Glomerular endothelial cell (primary cell): ENCODE measurements at places on chromosomes 11 and 22. TPM values are rescaled to one million over a fixed set of nuclear protein-coding genes. Genes with fewer than 3 reads are reported as not detected.

- DNase-seq, result no peak
Observed at GRCh38 chr22:17878941-17879340, 104.7 kb upstream of the BID start.

DNA sequence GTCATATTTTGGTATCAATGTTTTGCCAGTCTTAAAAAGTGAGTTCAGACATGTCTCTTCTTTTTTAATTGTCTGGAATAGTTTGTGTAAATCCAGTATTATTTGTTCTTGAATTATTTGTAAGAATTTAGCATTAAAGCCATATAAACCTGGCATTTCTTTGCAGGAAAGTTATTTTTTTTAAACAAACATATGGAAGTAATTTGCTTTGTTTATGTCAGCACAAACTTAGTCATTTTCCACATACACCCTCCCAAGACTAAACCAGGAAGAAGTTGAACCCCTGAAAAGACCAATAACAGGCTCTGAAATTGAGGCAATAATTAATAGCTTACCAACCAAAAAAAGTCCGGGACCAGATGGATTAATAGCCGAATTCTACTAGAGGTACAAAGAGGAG lies 9.1 kb upstream of the CCDC81 start:
- DNase-seq, result no peak

The BDNF gene
- 1.6 and 4.7 TPM in 2 replicates for total RNA-seq

- no peak for DNase-seq
Observed at GRCh38 chr22:50219800-50220602, 19.2 kb downstream of the SELENOO start.

DNA sequence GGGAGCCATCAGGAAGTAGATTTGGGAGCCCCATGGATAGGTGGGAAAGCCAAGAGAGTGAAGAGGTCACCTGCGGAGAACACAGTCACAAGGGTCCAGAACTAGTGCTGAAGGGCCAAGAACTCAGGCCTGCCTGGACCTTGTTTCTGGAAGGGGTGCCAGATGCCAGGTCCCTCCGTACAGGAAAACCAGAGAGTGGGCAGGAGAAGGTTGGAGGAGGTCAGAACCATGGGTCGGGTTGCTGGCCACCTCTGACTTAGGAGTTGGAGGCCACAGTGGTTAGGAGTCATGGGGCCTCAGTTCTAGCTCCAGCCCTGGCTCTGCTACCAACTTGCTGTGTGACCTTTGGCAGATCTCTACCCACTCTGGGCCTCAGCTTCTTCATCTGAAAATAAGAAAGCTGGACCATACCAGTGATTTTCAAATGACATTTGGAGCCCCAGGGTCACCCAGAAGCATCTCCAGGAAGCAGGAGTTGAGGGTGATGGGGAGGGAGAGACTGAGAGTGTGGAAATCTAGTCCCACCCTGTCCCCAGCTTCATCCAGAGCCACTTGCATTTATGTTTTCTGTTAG lies 20.8 kb upstream of the TUB start:
- DNase-seq, result no peak

GRCh38 chr11:73598719-73599379 lies 937 bp upstream of the FAM168A start:
- no peak for DNase-seq

DNA sequence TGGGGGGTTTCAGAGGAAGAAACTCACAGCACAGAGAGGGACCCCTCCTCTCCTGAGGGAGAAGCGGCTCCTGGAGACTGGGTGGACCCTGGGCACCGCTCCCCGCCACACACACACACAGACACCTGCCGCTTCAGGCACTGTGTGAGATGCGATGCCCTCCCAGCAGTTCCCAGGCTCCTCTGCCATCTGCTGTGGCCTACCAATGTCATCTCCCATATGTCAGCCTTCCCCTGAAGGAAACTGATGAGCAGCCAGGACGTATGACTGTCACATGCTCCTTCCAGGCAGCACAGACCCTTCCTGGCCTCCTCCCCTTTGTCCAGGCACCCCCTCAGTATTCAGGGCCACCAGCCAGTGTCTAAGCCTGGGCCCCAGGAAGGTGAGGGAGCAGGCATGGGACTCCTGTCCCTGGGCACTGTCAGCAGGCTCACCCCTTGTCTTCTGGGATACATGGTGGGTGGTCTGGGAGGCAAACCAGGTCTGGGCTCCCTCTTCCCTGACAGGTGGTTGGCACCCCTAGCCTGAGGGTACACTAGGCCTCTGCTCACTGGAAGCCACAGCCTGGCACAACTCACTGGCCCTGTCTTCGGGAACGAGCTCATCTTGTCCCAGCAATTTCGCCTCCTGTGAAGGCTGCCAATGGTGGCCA lies 11.8 kb upstream of the BCR start:
- no peak for DNase-seq

DNA sequence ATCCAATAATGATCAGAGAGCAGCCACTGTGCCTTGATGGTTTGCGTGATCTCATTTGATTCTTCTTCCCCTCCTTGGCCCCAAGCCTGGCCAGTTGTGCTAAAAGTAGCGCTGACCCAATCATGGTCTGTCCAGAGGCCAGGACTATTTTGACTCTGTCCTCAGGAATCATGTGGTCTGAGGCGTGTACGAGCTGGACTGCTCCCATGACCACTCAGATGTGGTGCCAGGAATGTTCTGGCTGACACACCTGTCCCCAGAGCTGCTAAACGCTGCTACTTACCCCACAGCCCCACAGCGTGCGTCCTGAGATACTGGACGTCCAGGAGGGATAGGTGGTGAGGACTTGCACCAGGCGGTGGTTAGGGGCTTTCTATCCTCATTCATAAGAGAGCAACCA lies 70.5 kb downstream of the FEZ1 start:
- no peak for DNase-seq

The PDGFB gene
- 132 and 333 TPM in 2 replicates for total RNA-seq

The SLC22A8 gene
- total RNA-seq, result not detected in 2 replicates

DNA sequence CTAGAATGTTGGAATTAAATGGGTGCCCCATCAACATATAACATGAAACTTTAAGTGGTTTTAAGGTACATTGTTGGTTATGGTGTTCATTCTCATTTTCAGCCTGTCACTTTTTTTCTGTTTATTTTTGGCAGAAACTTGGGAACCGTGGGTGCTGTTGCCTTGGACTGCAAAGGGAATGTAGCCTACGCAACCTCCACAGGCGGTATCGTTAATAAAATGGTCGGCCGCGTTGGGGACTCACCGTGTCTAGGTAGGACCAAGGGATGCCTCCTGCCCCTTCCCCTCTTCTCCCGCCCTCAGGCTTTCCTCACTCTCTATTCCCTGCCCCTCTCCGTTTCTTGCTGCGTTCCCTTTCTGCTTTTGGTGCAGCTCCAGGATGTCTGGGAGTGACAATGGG lies 29.8 kb upstream of the SCGB1A1 start:
- DNase-seq, result no peak

DNA sequence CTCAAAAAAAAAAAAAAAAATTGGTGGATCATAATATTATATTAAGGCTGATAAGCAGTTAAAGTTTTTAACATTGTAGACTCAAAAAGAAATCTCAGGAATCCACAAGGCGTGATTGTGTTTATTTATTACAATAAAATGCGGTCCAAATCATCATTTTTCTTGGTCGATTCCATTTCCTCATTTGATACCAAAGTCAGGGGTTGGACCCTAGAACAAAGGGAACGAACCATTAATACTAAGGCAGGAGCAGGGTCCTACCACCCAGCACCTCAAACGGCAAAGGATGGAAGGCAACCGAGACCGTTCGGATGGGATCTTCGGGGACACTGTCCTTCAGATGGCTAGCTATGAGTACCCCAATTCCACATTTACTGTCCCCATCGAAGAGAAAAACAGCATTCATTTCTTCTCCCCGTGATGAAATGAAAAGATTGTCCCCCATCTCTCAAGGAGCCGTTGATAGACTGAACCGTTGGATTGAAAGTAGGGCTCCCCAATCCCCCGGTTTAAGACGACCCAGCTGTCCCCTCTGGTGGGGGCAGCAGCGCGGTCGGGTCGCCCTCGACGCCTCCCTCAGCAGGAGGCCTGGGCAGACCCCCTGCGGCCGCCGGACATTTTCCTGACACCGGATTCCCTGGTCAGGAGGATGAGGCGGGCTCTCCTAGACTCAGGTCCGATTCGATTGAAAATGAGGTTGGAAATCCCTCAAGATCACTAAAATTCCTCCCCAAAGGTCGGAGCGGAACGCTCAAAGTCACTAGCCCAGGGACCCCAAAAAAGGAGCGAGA lies 607 bp downstream of the DMC1 start:
- no peak for DNase-seq

GRCh38 chr11:116052603-116053547 lies 548.7 kb upstream of the CADM1 start:
- DNase-seq, result no peak

- DNase-seq, result no peak
Observed at GRCh38 chr11:35134403-35135148, 4.4 kb upstream of the CD44 start.

DNA sequence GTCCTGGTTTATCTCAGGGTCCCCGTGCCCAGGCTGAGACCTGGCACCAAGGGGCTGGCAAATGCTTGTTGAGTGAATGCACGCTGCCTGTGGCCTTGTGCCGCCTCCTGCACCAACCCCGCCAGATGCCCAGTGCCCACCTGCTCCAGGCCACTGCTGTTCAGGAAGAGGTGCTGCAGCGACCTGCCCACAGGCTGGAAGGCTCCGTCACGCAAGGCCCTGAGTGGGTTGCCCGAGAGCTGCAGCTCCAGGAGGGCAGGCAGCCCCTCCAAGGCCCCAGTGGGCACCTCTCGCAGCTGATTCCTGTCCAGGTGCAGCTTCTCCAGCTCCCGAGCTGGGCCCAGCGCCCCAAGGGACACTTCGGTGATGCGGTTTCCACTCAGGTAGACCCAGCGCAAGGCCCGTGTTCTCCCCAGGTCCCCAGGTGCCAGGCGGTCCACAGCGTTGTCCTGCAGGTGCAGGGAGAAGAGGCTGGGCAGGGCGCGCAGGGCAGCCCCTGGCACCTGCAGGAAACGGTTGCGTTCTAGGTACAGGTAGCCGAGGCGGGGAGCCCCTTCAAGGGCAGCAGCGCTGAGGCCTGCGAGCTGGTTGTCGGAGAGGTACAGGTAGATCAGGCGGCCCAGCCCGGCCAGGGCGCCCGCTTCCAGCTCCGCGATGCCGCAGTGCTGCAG lies 3.6 kb downstream of the CHADL start:
- no peak for DNase-seq

The NAALADL1 gene
- 2.8 and 5.5 TPM in 2 replicates for total RNA-seq

The ETS1 gene
- total RNA-seq, result 107 and 169 TPM in 2 replicates

DNA sequence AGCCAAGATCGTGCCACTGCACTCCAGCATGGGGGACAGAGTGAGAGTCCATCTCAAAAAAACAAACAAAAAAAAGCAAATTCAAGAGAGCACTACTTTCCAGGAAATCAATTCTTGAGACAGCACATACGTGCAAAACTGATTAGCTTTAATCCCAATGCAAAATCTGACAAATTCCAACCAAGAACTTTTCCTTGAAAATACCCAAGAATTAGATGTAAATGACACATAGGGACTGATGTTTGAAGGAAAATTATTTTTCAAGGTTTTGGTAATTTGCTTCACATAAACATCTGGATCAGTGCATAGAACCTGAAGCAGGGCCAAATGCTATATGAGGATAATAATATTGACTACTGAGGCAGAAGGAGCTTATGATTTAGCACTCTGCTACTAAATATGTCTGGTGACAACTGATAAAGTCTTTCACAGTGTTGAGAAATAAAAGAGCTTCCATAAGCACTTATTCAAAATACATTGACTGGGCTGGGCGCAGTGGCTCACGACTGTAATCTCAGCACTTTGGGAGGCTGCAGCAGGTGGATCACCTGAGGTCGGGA lies 8.8 kb downstream of the MAJIN start:
- DNase-seq, result no peak

- no peak for DNase-seq
Observed at GRCh38 chr11:46249938-46250744, 27.3 kb upstream of the CREB3L1 start.

GRCh38 chr22:47002692-47003091 lies 240.2 kb downstream of the TBC1D22A start:
- DNase-seq, result no peak

DNA sequence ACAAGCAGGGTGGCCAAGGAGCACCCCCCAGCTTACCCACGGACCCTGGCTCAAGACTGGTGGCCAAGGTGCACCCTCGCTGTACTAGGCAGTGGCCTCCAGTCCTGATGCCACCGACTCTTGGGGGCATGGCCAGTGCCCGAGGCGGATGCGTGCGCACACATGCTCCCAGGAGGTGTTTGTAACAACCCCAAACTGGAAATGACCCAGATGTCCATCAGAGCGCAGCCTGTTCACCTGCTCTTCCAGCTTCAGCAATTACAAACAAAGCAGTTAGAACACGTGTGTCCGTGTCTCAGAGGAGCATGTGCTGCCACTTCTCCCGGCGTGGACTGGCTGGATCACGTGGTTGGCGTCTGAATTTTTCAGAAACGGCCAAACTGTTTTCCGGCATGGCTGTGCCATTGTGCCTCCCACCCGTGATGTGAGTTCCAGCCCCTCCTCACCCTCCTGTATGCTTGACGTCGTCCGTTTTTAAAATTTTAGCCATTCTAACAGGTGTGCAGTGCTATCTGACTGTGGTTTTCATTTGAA lies 7.1 kb upstream of the MUC6 start:
- no peak for DNase-seq

DNA sequence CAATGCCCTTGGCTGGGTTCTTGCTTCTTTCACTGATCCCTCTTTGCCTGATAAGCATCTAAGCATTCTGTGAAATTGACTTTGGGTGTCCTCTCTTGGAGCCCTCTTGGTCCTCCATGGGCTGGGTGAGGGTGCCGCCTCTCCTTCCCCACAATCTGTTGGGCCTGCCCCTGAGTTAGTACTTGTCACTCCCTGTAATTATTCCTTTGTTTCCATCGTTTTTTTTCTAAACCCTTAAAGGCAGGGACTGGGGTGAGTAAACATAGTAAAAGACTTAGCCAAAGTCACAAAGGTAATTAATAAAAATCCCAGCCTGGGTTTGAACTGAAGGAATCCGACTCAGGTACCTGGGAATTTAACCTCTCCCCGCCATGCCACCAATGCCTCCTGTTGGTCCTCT lies 188.1 kb downstream of the MYO18B start:
- DNase-seq, result no peak

DNA sequence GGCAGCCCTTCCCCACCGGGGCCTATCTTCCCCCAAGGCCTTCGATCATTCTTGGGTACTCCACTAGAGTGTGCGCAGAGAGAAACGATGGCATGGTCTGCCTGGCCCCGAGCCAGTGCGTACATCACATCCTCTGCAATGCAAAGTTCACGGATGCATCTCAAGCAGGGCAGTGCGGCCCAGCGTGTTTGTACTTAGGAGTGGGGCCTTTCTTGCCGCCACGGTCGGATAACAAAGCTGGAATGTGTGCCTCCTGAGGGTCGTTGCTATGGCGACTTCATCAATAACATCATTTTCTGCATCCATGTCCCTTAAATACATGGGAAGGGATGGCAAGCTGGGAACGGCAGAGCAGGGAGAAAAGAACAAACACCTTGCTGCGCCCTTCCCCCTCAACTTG lies 73.9 kb downstream of the SCUBE1 start:
- no peak for DNase-seq
